Stomach (tissue), 19 donors: ENCODE measurements at places on chromosomes 13 and 19. TPM values are rescaled to one million over a fixed set of nuclear protein-coding genes. Genes with fewer than 3 reads are reported as not detected.

DNA sequence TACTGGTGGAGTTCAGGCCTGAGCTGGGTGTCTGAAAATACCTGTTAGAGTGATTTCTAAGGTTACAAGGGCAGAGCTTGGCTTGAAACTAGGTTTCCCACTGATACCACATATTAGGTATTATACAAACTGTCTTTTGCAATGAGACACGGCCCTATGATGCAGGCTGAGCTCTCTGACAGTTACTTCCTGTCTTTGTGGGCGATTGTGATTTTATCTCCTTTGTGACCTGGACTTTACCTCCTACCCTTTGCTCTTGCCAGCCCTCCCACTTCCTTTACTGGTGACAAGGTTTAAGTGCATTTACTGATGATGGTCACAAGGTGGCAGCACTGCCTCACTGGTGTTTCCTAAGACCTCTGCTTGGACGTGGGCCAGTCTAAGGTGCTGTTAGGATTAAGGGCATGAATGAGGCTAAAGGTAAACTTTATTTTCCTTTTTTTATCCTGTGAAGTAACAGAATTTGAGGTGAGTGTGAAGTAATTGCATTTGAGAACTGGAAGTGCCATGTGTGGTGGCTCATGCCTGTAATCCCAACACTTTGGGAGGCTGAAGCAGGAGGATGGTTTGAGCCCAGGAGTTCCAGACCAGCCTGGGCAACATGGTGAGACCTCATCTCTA, 7.7 kb upstream of the CXCL17 start:
- peak; percentile 95 for DNase-seq

DNA sequence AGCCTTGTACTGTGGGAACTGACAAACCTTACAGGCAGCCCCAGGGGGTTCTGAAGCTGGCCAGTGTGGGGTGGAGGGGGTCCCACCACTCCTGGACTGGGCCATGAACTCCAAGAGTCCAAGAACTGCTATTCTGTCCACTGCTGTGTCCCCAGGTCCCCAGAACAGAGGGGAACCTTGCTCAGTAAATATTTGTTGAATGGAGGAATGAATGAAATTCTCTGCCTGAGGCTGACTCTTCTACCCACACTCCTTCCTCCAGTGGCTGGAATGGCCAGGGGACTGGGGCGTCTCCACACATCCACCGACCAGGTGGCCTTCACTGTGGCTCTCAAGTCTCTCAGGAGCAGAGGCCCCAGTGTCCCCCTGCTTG, 11.6 kb downstream of the WIZ start:
- no peak for DNase-seq

GRCh38 chr19:54502518-54503048, at the start of gene LAIR2:
Gene LAIR2, plus strand, starts transcription at chr19:54502831. Its CDS starts 88 bp downstream, at chr19:54502919.
- DNase-seq = no peak

GRCh38 chr19:33681081-33681680, 59.4 kb downstream of the CHST8 start:
- DNase-seq = no peak

DNA sequence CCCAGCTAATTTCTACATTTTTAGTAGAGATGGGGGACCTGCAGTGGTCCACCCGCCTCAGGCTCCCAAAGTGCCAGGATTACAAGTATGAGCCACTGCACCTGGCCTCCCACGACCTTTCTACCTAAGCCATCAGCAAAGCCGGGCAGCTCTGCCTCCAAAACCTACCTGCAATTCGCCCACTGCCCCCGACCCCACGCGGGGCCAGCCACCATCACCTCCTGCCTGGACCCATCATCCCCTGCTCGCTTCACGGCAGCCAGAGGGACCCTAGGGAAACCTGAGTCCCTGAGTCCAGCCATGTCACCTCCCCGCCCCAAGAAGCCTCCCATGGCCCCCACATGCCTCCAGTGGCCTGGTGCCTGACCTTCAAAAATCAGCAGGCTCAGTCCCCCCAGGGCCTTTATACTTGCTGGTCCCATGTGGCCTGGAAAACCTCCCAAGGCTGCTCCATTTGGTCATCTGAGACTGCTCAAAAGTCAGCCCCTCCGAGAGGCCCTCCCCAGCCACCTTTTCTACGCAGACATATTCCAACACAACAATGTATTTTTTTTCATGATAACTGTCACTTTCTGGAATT, 12.1 kb downstream of the ERCC2 start:
- no peak for DNase-seq

GRCh38 chr13:45310341-45311131, 30.4 kb downstream of the TPT1 start:
- no peak for DNase-seq

GRCh38 chr13:25422153-25422552, 50.4 kb downstream of the ATP8A2 start:
- DNase-seq = no peak

- peak; percentile 54 for DNase-seq
These were observed 1589.1 kb upstream of the SPRY2 start for GRCh38 chr13:81929988-81930387.

- DNase-seq = no peak
These were observed 12.1 kb downstream of the NDFIP2 start for GRCh38 chr13:79492918-79493594.

DNA sequence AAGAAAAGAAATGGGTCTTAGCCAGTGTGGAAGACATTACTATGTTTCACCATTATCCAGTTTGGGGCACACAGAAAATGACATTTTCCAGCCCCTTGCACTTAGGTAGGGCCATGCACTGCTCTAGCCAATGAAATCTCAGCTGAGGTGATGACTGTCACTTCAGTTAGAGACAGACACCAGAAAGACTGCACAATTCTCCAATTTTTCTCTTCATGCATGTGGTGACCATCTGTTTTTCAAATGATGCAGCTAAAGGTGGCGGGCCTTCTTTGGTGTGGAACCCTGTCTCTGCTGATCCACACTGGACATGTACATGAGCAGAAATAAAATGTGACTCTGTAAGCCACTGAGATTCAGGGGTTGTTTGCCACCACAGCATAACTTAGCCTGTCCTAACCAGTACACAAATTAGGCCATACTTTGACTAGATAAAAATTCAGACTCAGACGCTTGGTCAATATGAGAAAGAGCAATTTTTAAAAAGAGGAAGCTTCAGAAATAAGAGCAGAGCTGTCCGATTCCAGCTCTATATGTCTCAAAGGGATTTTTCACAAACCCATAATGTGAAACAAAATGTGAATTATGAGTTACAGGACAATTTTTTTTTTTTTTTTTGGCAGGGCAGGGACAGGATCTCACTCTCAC, 6.7 kb downstream of the ZNF565 start:
- DNase-seq = no peak

GRCh38 chr13:65095161-65096082, 2134.7 kb downstream of the PCDH9 start:
- peak; percentile 15 for DNase-seq

The CGB2 gene
- total RNA-seq = not detected

The C19orf67 gene
- total RNA-seq = not detected

The RUBCNL gene
- 7.7 TPM for total RNA-seq

The SIGLEC5 gene
- total RNA-seq = not detected

The FREM2 gene
- total RNA-seq = 18.0 TPM

The POU2F2 gene
- total RNA-seq = 14.8 TPM

The RTBDN gene
- not detected for total RNA-seq
